ENCODE measurements at places on chromosomes 16 and 17.

DNA sequence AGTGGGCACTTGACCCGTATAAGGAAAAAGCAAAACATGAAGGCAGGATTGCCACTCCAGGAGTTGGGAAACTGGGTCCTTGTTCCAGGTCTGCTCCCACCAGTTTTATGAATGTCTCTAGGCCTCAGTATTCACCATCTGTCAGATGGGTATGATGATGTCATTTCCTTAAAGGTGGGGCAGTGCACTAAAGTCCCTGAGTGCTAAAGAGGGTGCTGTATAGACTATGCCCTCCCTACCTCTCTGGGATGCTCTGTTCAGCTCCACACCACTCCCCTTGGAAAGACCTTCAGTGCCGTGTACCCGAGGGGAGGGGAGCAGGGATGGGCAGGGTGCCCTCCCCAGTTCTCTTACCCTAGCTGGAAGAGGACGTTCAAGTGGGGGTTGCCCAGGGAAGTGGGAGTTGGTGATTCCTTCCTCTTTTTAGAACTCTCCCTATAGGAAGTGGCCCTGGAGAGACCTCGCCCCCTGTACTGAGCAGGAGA is 2.2 kb downstream of the LASP1 start:
- DNase-seq = no peak

GRCh38 chr17:9431620-9432019 is 144.0 kb downstream of the STX8 start:
- no peak for DNase-seq

GRCh38 chr17:2227025-2227699 is 76.4 kb downstream of the SMG6 start:
- DNase-seq = no peak

DNA sequence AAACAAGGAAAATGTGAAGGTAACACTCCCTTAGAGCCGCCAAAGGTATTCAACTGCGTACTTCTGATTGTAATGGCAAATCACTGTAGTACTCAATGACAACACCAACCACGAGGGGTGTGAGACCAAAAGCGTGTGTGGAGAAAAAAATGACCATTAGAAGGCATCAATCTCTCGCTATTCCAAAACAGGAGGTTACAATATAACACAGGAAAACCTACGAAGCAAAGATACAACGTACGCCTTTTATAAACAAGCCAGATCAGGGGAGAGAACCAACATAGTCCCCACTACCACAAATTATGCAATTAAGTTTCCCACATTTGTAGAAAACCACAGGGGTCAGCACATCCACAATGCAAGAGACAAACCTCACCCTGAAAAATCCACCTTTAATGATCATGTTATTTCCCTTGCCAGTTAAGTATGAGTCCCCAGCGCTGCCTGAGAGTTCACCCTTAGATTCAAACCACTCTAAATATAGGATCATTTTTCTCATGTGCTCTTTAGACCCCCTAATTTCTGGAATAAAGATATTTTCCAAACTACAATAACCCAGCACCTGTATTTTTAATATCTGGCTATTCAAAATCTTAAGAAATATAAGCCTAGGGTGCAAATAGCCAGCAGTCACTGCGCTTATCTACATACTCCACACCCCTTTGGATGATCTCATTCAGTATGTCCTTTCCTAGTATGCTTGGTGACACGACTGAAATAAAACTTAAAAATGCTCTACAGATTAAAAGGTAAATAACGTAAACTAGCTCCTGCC is 12.4 kb downstream of the TEX14 start:
- no peak for DNase-seq

- no peak for DNase-seq
Observed at GRCh38 chr16:54654429-54654828, 276.2 kb upstream of the IRX5 start.

- no peak for DNase-seq
Observed at GRCh38 chr16:11752856-11753255, 10.2 kb upstream of the TXNDC11 start.

- no peak for DNase-seq
Observed at GRCh38 chr17:62715882-62716390, 88.5 kb downstream of the MRC2 start.

DNA sequence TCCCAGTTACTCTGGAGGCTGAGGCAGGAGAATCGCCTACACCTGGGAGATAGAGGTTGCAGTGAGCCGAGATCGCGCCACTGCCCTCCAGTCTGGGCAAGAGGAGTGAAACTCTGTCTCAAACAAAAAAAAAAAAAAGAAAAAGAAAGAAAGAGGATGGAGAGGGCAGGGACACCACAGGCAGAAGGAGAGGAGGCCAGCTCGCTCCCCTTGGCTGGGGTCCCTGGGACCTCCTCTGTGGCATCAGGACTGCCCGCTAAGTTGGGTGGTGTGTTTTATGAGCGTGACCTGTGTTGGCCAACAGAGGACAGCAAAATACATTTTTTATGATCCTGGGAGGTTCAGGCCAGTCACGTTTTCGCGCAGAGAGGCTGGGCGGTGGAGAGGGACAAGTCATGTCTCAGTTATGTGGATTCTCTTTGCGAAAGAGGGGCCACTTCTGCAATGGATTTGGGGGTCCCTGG is 229.6 kb downstream of the MRTFB start:
- DNase-seq = peak; percentile 77

DNA sequence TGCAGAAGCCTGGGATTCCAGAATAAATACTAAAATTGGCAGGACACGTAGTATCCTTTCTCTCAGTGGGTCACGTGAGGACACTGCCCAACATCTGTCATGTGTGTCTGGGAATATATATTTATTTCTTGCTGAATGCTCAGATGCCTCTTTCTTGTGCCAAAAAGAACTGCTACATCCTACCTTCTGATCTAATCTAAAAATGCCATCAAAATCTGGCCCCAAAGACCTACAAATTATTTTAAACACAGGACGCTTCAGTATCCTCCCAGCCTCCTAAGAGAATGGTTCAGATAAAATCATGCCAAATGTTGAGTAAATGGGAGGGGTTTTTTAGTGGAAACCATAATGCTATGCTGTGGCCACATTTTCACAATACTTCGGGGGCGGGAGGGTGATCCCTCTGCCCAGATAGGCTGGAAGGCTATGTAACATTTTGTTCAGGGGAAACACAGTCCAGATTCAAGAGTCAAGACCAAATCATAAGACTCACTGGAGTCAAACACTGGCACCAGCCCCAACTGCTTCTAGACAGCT is 22.9 kb upstream of the CORO6 start:
- peak; percentile 95 for DNase-seq

DNA sequence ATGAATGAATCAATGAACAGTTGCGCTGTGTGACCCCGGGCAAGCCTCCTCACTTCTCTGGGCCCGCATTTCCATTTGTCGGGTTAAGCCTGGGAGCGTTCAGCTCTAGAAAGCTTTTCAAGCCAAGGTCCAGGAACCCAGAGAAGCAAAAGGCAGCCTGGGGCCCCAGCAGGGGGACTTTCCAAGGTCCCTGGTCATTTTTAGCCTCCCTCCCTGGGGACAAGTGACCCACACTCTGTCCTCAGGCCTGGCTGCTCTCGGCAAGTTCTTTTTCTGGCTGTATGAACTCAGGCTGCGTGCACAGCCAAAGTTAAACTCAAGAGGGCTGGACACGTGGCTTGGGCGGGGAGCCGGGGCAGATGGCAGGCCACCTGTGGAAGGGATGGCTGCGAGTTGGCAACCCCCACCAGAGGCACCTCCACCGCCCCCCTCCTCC is 41.4 kb upstream of the CIBAR2 start:
- no peak for DNase-seq

DNA sequence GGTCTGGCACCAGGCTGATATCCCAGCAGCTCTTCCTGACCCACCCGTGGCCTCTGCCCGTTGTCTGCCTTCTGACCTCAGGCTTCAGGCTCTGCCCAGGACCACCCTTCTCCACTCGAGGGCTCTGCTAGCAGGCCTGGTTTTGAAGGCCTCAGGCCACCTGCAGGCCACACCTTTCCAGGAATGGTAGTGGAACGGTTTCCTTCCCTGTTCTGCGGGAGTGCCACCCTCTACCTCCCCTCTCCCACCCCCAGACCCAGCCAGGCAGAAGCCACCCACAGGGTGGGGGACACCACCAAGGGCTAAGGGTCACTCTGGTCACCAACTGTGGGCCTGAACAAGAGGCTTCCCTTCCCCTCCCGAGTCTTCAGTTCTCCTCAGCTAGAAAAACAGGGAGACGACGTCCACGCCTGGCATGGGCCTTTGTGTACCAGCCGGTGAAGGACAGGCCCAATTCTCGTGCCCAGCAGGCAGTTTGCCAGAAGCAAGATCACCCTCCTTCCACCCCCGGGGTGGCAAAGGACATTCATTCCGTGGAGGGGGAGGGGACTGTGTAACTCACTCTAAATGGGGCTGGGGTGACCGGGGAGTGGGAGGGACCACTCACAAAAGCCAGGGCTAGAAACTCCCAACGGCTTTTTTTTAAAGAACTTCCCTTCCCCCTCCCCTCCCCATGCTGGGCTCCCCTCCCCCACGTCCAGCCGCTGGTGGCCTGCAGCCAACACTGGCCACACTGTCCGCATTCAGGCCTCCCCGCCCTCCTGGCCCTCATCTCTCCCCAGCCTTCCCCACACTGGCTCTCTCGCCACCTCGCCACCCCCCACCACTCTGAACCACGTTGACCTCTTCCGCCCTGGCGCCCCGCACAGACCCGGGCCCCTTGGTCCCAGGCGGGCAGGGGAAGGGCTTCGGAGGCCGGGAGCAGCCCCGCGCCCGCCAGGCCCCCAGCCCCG is 7.7 kb downstream of the CBX4 start:
- DNase-seq = no peak

DNA sequence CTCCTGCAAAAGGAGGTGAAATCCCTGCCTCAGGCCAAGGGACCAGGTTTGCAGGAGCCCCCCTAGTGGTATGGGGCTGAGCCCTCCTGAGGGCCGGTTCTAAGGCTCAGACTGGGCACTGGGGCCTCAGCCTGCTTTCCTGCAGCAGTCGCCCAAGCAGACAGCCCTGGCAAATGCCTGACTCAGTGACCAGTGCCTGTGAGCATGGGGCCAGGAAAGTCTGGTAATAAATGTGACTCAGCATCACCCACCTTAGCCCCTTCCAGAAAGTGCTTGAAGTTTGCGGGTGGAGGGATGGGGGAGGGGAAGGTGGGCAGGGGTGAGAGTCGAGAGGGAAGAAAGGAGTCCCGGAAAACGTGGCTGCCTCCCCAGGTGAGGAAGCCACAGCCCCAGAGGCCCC is 2.1 kb downstream of the MC1R start:
- DNase-seq = no peak

DNA sequence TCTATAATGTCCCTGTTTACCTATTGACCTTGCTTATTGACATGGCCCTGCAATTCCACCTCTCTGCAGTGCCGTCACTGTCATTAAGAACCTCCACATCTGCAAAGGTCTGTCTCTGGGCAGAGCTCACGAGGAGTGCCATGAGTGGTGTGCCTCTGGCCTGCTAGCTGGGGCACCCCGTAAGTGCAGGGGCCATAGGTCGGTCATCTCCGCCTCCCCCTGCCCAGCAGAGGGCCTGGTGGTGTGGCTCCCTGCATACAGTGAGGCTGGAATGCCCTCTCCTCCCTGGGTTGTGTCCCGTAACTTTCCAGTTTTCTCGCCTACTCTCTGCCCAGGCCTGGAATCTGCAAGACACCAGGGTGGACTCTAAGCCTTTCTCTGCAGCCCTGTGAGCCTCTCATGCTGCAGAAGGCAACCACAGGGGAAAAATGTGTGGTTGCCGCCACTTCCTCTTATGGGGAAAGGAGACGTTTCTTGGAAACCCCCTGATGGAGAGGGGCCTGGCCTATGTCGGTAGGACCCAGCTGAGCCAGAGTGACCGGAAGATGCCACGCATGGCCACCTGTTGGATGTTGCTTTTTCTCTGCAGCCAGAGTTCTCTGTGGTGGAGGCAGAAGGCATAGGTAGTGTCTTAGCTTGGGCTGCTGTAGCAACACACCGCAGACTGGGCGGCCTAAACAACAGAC is 2.7 kb upstream of the SNX20 start:
- DNase-seq = no peak
